GM19239 (cell line): ENCODE measurements at places on chromosomes 2 and 18.

DNA sequence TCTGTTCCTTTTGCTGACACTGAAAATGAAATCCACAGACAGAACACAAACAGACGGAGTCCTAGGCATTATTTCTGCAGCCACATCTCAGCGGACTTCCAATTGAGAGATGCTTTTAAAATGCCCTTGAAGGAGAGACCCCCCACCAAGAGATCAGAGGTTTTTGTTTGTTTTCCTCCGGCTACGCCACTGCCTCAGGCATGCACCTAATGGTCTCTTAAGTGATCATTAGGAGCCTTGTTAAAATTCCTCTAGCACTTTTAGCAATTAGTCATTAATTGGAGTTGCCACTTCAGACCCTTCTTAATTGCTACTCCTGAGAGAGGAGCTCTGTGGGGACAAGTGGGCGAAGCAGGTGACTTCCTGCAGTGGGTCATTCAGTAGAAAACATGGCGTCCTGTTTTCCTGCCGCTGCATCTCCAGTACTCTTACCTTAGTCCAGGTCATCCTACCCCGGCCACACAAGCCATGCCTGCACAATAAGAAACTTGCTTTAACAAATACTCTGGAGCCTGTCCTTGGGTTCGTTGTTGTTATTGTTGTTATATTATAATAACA is 257.7 kb upstream of the CHAC2 start:
- no peak for DNase-seq

DNA sequence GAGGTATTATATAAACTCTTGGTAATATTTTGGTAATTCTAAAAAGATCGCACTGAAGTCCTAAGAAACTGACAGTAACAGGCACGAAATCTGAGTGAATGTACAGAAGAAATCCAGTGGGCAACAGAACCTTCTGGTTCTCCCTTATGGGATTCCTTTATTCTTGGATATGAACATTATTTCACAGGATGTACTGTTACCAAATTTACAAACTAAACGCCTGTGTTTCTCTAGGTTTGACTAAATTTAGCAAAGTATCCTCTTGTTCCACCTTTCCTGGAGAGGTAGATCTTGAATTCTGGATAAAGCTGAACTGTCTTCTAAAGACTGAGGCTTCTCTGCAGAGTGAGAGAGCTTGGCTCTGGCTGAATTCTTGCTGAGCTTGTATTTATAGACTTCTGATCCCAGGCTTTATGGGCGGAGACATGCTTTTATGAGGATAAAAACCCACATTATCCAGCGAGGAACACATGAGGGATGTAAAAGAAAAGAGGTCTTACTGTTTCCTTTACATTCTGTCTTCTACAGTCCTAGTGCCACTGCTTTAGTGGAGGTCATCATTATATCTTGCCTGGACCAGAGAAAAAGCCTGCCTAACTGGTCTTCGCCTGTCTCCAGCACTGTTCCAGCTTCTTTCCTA is 220.8 kb downstream of the CDH2 start:
- DNase-seq: no peak

- no peak for DNase-seq
These were observed 30.5 kb downstream of the DNMT3A start for GRCh38 chr2:25310965-25311864.

GRCh38 chr2:49199266-49199665 is 45.0 kb upstream of the FSHR start:
- DNase-seq: no peak

DNA sequence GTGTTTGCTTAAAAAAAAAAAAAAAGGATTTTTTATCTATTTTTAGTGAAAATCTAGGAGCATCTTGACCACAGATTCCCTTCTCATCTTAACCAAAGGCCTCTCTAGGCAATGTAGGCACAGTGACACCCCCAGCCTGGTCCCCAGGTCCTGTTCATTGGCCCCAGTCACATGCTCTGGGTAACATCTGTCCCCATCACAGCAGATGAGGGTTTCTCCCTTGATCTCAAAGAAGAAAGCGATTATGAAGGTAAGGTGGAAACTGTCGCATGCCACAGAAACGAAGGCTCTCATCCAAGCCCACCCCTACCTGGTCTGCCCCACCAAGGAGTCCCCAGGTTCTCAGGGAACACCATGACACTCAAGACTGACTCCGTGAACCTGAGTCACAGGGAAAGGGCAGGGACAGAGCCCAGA is 4.7 kb downstream of the HS6ST1 start:
- DNase-seq: no peak

GRCh38 chr2:69564604-69565003 is 78.9 kb downstream of the AAK1 start:
- no peak for DNase-seq

GRCh38 chr18:3454365-3455089 is 4.6 kb downstream of the TGIF1 start:
- DNase-seq: no peak

DNA sequence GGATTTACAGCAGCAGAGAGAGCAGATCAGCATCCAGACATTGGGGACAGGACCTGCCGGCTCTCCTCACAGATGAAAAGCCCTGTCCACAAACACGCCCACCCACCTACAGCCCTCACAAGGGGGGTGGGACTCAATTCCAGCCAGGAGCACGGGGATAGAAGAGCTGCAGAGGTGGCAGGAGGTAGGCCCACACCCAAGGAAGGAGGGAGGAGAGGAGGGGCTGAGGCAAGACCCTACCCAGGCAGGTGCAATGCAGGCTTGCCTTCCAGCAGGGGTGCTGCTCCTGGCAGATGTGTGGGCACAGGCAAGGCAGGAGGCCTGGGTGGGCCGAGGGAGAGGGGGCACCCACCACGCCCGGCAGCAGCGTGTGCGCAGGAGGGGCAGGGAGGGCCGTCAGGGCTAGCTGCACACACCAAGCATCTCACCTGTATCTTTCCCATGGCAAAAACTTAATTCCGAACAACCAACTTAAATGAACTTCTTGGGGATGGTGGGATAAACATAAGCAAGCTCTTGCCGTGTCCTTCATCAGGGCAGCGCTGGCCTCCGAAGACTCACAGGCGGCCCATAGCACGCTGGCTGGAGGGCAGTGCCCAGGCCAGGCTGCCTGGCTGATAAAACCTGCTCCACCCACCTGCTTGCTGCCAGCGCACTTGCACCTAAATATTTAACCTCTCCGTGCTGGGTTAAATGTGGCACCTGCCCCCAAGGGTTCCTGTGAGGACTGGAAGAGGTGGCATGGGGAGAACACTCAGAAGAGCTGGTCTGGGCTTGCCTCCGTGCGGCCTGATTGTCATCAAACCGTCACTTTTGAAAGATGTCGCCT is 219.5 kb downstream of the HDAC4 start:
- no peak for DNase-seq

DNA sequence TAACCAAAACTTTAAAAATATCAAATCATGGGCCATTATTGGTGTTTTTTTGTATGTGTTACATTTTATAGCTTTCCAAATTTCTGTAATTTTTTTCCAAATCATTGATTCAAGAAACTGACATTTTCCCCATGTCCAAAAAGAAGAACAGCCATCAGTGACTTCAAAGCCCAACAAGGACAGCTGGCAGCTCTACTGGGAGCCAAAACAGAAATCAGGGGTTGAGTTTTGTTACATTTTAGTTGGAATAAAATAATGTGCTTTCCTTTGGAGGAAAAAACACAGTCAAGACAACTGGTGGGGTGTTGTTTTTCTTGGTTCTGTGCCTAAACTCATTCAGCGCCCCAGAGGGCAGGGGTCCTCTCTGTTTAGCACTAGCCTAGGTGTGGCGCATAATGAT is 23.8 kb downstream of the AKAIN1 start:
- no peak for DNase-seq

- peak; percentile 87 for DNase-seq
These were observed 18.0 kb downstream of the ARID5A start for GRCh38 chr2:96554293-96555145.

GRCh38 chr2:13003500-13003899 is 286.8 kb downstream of the TRIB2 start:
- no peak for DNase-seq

DNA sequence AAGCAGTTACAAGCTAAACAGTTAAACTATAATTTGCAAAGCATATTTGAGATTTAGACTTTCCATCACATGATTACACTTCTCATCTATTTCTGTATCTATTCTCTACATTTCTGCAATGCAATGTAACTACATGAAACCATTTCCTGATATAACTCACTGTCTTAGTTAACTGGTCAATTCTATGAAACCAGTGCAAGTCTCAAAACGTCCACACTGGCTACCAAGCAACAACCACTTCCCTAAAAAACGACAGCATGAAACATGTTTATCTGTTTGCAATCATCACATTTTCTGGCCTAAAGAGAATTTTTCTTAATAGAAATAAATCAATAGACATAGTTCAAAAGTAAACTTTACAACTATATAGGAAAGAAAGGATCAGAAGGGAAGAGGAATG is 17.4 kb downstream of the FECH start:
- DNase-seq: no peak

- DNase-seq: no peak
These were observed 76.9 kb downstream of the MYO1B start for GRCh38 chr2:191321861-191322662.

- no peak for DNase-seq
These were observed 79.3 kb downstream of the BIRC6 start for GRCh38 chr2:32436150-32436549.

DNA sequence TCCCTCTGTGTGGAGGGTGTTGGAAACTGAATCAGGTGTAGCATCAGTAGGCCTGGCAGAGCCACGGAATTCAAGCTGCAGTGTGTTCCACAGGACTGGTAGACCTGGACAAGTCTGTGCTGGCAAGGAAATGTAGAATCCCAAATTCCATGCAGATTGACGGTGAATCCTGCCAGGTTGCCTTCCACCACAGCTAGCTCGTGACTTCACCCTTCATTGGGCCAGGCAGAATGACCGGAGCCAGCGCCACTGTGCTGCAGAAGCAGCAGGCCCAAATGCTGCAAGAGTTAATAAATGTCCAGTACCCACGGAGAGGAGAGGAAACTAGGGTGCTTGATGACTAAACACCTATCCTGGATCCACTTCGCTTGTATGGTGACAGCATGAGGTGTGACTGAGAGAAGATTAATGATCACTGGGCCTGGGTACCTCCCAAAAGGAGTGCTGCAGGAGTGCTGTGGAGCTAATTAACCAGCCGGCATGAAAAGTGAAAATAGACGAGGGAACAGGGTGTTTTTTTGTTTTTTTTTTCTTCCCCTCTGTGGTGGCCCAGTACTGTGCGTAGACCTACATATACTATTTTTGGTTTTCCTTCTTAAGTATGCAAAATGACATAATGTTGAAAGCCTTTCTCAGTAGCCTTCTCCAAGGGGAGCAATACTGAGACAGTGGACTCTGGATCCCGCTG is 122.2 kb downstream of the TANC1 start:
- no peak for DNase-seq

GRCh38 chr2:174233771-174234275 is 14.5 kb downstream of the OLA1 start:
- no peak for DNase-seq

- peak; percentile 52 for DNase-seq
These were observed 1.7 kb upstream of the LDLRAD4 start for GRCh38 chr18:13216711-13217465.

- DNase-seq: no peak
These were observed 239.3 kb downstream of the PRKCE start for GRCh38 chr2:45890819-45891218.

DNA sequence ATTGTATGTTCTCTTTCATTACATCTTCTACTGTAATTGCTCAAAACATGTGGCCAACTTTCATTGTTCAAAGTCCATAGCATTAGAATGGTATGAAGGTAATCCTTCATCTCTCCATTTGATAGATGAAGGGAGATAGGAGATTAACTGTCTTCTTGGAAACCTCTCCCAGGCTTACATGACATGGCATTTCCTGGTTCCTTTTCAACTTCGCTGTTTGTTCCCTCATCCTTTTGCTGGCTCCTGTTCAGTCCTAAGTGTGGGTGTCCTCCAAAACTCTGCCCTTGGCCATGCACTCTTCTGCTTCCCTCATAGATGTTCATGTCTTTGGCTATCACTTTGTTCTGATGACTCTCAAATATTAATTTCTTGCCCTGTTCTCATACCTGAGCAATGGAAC is 13.8 kb downstream of the NEB start:
- DNase-seq: no peak

DNA sequence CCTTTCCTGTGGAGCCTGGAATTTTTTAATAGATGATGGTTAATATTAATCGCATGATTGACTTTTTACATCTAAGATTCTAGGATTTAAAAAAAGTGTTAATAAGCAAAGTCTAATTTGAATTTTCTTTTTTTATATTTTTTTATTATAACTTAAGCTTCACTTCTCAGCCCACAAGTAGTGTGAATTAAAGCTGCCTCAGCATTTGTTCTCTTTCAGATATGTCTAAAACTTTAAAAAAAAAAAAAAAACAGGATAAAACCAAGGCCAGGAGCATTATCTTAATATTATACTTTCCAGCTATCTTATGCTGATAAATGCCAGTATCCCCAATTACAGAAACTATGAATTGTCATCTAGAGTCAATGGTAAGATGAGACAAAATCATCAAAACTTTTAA is 109.7 kb downstream of the CD226 start:
- no peak for DNase-seq

DNA sequence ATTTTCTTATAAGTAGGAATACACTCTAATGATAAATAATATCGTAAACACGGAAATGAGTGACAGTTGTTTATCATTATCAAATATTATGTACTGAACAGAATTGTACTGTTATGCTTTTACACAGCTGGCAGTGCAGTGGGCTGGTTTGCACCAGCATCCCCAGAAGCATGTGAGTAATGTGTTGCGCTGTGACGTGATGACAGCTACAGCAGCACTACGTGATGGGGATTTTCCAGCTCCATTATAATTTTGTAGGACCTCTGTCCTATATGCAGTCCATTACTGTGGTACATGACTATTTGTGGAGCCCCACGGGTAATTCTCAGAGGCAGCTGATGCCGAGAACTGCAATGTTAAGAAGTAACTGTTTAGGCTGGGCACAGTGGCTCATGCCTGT is 77.3 kb upstream of the ATG16L1 start:
- no peak for DNase-seq

- no peak for DNase-seq
These were observed 223.2 kb downstream of the ALK start for GRCh38 chr2:29698216-29698615.

GRCh38 chr2:105885456-105885855 is 140.7 kb downstream of the NCK2 start:
- DNase-seq: no peak

DNA sequence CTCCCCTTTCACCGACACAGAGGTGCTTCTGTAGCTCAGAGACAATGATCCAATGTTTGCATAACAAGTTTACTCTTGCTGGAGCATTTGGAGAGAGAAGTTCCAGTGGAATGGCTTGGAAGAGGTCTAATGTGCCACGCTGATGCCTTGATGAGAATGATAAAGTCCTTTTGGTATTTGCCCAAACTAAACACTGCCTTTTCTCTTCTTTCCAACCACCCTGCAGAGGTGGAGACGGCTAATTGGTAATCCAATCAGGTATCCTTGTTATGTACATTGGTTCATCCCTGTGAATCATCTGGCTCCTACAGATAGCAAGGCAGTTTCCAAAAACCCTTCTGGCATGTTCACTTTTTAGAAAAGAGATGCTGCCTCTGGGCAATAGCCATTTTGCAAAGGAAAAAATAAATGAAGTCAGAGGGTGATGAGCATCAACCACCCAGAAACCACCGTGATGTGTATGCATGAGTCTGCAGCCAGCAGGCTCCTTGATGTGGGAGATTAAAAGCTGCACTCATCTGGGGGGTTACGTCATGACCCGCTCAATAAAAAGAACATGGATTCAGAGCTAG is 40.6 kb downstream of the KIAA2012 start:
- DNase-seq: no peak

- no peak for DNase-seq
These were observed 22.6 kb downstream of the HDAC4 start for GRCh38 chr2:239378021-239378917.

- DNase-seq: no peak
These were observed 229.1 kb downstream of the MYCN start for GRCh38 chr2:16169381-16169960.
